ENCODE measurements at places on chromosomes 2 and 18.

DNA sequence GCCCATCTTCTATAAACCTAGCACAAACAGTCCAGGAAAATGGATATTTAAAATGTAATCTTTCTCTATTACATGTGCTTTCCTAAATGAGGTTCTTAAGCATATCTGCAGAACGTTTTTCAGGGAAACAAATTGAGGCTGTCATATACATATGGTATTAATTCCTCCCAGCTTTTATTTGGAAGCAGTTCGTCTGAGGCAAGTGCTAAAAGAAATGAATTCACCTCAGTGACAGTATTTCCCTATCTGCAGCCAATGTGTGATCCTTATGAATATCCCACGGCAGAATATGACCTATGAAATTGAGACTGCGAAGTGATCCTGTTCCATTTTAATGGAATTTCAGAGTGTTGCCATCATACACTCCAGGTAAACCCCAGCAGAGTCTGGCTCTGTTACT is 7.1 kb downstream of the MYOM1 start:
- DNase-seq = no peak

DNA sequence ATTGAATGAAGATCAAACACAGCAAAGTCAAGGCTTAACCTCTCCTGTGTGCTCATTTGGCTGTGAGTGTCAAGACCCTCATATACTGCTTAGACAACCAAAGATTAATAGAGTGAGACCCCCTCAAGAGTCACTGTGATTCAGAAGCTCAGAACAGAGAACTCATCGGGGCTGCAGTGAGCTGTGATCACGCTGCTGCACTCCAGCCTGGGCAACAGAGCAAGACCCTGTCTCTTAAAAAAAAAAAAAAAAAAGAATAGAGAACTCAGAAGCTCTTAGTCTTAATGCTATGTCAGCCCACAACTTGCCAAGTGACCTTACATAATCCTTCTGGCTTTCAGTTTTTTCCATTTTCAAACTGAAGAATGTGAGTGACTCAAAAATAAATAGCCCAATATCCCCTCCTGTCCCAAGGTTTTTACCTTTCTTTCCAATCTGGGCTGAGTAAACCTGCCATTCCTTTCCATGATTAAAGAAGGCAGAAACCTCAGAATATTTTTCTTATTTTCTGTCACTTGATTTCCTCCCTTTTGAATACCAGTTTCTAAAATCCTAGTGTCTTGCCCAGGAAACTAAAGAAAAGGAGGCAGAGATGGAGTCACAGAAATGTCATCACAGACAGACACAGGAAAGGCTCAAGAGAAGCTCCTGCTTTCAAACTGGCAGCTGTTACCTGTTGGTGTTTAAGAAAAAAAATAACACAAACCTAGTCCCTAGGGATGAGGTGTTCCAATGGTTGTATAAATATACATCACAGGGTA is 102.4 kb downstream of the CACNB4 start:
- no peak for DNase-seq

DNA sequence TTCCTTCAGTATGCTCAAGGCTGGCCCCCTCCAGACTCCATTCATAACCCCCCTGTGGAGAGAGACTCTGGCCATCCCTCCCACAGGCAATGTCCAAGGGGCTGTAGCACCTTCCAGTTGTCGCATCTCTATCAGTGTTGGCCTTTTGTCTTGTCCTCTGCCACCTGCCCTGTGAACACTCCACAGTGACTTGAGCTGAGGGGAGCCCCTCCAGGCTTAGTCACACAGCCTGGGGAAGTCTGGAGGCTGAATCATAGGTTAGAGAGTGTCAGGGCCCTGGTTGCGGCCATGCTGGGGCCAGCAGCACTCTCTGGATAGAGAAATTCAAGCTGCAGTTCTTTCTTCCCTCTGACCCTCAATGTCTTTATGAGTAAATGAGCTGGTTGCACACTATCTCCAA is 64.7 kb downstream of the GYPC start:
- no peak for DNase-seq

DNA sequence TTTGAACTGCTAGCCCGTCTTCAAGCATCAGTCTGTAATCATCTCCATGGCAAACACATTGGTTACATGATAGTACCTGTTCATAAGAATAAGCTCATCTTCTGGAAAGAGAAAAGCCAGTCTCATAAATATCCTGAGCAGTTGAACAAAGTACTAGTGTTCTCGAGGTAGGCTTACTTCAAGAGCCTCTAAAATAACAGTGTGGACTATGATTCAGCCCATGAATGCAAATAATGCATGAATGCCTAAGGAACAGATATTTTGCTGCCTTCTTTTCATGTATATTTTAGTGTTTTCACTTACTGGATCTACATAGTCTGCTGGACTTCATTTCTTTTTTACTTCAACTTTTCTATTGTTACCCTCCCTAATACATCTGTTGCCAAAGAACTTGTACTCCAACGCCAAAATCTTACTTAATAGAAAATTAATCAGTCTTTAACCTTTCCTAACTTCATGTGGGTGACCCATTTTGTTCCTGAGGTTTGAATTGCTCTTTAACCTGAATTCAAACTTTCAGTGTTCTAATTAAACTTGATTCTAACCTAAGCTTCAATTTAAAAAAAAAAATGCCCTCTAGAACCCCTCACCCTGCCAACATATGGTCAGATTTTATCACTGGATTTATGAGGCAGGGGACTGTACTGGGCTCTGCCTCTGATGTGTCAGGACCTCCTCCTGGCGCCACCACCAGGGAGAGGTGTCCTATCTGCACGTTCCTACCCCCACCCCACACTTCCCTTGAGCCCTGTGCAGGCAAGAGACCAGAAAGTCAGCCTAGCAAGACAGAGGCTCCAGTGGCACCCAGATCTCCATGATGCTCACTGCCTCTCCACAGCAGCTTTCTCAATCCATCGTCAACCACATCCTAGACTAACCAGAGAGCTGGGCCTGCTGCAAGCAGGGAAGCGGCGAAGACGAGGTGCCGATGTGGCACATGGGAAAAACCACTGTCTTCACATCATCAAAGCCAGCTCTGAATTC is 264.7 kb upstream of the ID2 start:
- no peak for DNase-seq

GRCh38 chr2:19902216-19902740 is 495 bp upstream of the TTC32 start:
- DNase-seq = no peak

DNA sequence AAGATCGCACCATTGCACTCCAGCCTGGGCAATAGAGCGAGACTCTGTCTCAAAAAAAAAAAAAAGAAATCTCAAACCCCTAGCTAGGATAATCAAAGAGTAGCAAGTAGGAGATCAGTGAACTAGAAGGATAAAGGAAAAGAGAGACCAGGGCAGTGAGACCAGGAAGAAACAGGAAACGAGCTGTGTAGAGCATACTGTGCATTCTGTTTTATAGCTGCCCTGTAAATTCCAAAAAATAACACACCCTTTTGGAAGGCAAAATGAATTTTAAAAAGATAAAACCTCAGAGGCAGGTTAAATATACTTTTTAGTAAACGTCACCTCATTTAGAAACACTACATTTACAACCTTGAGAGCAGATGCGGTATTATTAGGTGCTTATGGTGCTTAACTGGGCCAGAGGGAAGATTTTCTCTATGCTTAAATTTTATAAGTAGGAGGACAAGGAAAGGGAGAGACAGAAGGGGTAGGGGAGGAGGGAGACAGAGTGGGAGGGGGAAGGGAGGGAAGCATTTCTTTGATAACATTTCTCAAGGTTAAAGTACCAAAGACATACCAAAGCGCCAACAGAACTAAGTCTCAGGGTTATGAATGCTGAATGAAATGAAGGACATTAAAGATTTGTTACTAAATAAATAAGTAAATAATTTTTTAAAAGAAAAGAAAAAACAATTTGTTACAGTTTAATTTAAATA is 30.1 kb downstream of the FEZ2 start:
- DNase-seq = no peak

DNA sequence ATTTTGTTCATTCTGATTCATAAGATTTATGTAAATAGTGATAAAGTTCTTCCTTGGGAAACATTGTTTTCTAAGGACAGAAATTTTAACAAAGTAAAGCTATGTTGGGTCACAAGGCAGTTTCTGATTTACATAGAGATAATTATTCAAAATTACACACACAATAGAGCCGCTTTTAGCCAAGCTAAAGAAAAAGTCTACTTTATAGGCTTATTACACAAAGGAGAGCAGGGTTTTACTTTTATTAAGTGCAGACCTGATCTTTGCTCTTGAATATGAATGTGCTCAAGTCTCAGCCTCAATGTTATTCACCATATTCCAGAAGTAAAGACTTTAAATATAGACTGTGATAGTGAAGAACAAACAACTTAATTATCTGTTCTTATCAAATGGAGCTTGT is 787.8 kb upstream of the LINC00305 start:
- DNase-seq = no peak

- no peak for DNase-seq
These were observed 37.9 kb downstream of the TRIB2 start for GRCh38 chr2:12754643-12755042.

DNA sequence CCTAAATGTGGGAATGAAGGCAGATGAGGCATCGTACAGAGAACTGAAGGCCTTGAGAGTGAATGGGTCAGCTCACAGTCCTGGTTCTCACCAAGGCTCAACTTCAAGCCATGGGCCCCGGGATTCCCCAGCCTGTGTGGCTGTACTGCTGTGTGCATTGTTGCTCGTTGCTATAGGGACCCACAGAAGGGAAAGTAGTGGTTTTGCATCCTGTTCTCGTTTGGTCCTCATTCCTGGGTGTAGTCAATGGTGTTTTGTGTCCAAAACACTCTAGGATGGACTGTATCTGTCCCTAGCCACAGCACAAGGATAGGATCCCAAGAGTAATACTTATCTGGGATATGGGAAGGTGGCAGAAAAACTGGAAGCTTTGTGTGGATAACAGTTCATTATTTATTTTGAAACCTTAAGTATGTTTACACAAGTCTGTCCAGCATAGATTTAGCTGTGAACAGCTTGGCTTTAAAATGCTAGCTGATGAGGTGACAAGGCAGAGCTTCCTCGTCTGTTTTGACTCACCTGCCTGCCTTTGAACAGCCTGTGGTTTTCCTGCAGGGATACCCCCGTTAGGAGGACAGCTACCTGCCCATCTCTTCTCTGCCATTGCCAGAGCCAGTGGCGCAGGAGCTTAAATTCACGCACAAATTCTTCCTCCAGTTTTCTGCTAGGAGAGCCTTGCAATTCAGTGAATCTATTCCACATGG is 85.0 kb downstream of the WDSUB1 start:
- DNase-seq = no peak
